ENCODE measurements at places on chromosomes 2 and 18.

- no peak for DNase-seq
Measured at GRCh38 chr2:136766073-136766404, 694 bp downstream of the THSD7B start.

GRCh38 chr18:49071778-49072177, 121.0 kb upstream of the SMAD7 start:
- DNase-seq: no peak

DNA sequence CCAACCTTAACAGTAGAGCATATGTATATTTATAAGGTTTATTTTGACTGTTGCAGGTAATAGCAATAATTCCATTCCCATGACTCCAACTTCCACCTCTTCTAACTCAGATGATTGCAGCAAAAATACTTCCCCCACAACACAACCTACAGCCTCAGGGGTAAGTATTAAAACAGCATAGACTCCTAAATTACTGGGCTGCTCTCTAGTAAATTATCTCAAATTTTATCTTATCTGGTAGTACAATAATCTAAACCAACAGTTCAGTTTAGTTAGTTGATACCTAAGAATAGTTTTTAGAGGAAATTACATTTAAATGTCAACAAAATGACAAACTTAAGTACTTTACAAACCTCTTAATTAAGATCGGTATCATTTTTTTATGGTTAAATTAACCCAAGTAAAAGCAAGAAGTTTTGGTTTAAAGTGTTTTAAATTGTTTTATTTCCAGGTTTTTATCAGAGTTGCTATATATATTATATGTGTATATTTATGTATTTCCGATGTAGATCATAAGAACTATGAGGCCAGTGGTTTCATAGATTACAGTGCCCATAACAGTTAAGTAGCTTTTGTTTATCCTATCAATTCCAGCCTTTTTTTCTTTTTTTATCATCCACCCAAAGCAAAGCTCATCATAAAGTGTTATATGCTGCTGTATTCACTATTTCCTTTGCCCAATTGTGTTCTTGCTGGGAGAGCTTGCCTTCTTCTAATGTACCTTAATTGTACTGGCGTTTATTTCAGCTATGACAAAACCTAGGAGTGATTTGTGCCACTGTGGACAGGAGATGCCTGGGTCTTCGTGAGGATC, 13.7 kb downstream of the GATA6 start:
- DNase-seq: no peak

GRCh38 chr2:1766425-1766824, 22.1 kb upstream of the PXDN start:
- DNase-seq: no peak

DNA sequence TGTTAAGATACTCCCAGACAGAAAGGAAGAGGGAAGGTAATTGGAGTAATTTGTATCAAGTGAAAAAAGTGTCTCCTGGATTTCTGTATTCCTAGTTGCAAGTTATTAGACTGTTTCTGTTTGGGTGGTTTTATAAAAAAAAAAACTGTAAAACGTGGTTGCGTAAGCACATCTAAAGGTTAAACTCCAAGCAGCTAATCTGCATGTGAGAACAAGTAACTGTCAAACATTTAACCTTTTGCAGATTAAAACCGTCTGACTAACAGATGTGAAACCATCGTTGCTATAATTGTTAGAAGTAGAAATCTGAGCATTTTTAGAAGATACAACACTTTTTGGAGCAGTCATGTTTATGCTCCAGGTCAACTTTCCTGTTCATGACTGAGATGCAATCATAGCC, 72.3 kb downstream of the AFF3 start:
- no peak for DNase-seq

- no peak for DNase-seq
Measured at GRCh38 chr18:72119082-72119481, 425.1 kb downstream of the CBLN2 start.

DNA sequence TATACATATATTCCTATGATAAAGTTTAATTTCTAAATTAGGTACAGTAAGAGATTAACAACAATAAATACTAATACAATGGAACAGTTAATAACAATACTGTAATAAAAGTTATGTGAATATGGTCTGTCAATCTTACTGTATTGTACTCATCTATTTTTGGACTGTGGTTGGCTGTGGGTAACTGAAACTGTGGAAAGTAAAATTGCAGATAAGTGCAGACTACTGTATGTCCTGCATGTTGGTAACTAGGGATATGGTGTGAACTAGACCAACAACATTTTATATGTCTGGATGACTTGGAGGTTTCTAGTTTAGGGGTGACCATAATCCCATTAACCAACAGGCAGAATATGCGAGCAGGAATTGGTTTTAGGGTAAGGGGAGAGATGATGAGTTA, 23.3 kb downstream of the PHLPP1 start:
- no peak for DNase-seq

- no peak for DNase-seq
Measured at GRCh38 chr2:182618672-182619079, 97.4 kb upstream of the DNAJC10 start.

GRCh38 chr18:78238404-78239089, 741.1 kb upstream of the SALL3 start:
- DNase-seq: no peak

- DNase-seq: no peak
Measured at GRCh38 chr2:199364153-199364552, 93.6 kb downstream of the SATB2 start.

DNA sequence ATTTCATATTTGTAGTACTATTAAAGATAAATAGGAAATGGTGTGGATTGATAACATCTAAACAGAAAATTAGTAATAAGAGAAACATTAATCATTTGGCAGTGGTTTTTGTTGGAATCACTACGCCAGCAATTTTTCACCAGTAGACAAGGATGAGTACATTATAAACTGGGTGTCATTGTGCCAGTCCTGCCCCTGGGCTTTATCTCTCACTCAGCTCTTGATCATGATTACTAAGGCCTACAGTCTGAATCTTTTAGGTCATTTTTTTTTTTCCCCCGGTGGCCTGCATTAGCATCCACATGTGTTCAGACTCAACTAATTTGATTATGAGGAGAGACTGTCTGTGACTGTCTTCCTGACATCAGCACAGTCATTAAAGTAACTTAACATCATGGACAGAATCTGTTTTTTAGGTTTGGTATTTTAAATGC, 16.2 kb downstream of the GULP1 start:
- no peak for DNase-seq

DNA sequence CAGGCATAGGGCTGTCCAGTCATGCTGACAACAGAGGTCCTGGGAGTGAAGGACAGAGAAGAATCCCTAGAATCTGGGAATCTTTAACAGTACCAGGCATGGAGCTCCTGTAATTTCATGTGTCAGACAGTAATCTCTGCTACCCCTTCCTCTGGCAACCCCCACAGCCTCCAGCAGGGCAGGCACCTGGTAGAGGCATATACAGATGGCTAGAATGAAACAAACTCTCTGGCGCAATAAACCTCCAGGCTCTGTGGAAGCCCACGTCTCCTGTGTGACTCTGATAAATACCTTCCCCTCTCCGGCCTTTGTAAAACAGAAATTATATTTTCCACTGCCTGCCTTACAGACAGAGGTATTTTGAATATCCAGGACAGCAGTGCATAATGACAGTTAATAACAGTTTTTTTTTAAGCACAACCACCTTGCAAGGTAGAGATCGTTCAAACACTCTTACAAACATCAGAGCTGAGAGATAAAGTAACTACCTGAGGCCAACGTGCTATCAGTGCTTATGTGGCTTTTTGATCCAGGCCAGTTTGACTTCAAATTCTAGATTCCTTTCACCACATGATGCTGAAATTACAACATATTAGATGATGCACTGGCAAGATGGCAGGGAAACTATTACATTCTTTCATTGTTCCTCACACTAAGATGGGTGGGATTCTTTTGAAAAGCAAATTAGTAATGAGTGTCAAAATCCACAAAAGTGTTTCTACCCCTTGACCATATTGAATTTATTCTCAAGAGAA, 47.7 kb upstream of the TMEM247 start:
- no peak for DNase-seq

GRCh38 chr2:183881978-183882377, 716.4 kb upstream of the ZNF804A start:
- no peak for DNase-seq

DNA sequence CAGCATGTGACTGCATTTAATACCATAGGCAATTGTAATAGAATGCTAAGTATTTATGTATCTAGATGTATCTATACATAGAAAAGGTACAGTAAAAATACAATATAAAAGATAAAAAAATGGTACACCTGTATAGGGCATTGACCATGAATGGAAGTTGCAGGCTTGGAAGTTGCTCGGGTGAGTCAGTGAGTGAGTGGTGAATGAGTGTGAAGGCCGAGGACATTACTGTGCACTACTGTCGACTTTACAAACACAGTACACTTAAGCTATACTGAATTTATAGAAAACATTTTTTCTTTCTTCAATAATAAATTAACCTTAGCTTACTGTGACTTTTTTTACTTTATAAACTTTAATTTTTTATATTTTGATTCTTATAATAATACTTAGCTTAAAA, 8.9 kb downstream of the DIS3L2 start:
- DNase-seq: no peak

DNA sequence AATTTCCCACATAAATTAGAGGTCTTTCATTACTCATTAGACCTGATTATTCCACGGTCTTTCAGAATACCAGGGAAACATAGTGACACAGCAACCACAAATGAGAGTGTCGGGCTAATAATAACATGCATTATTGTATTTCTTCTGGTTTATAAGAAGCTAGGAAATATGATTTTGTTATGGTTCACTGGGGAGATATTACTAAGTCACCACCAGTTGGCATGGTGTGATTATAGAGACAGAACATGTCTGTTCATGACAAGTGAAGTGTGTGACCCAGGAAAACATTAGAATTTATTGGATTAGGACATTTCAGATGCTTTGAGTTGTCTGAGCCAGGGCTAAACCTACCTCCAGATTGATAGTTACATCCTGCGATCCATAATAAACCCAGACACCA, 494.4 kb downstream of the FBXO15 start:
- DNase-seq: no peak

- DNase-seq: no peak
Measured at GRCh38 chr2:150985741-150986140, 275.9 kb downstream of the RBM43 start.

DNA sequence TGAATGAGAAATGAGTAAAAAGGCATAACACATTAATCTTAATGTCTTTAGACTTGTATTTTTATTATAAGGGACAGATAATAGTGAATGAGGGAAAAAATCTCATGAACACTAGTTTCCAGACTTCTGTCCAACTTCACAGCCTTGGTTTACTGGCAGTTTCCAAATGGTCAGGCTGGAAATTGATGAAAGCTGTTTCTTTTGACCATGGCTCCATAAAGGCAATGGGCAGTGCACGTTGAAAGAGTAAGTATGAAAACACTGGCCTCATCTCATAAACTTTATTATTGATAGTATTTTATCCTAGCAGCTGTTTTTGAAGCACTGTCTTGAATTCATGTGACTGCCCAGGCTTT, 23.1 kb downstream of the BCL2L11 start:
- DNase-seq: no peak

DNA sequence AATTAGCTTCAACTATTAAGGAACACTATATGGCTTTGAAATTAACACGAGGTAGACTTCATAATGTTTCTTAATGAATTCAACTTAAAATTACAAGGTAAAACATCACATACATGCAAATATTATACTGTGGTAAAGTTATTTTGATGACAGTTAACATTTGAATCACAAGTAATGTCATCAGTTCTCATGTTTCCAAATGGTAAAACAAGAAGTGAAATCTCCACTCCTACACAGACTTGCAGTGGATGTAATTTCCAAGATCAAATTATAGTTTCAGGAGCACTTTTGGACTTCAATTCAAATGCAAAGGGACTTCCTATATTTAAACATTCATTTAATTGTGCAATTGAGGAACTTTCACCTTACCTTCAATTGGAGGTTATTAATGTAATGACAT, 39.1 kb downstream of the C18orf54 start:
- DNase-seq: no peak

DNA sequence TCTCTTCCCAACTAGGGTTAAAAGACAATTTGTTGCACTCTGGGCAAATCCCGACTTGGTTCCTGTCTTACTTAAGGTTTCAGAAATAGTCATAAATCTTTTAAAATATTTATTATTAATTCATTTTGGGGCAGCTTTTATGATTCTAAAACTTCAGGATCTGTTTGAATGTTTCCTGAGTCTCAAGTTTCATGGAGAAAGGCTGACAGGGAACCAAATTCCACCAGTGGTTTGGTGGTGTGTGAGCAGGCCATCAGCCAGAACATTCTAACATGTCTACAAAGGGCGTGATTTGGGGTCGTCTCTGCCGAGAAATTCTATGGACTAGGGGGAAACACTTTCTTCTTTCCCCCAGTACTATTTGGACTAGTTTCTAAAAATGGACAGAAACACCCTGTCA, 366.4 kb downstream of the ZNF521 start:
- no peak for DNase-seq

DNA sequence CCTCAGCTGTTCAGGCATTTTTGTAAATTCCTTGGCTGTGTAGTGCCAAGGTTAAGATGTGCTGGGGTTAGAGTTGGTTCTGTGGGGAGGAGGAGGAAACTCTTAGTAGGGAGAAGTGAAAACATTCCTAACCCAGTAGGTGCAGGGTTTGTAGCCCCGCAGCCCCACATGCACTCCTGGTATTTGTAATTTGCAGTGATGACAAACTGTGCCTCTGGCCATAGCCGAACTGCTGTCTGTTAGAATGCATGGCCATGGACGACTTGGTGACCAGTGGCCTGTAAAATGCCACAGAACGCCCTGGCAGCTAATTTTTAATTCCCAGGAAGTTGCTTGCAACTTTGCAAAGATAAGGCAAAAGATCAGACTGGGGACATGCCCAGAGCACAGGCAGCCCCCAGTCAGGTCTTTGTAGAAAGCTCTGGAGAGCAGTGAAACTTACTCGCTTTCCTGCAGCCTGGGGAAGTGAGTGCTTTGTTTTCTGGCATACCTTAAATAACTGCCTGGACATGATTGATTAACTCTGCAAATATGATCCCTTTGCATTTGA, 38.4 kb downstream of the LYPD6B start:
- no peak for DNase-seq

DNA sequence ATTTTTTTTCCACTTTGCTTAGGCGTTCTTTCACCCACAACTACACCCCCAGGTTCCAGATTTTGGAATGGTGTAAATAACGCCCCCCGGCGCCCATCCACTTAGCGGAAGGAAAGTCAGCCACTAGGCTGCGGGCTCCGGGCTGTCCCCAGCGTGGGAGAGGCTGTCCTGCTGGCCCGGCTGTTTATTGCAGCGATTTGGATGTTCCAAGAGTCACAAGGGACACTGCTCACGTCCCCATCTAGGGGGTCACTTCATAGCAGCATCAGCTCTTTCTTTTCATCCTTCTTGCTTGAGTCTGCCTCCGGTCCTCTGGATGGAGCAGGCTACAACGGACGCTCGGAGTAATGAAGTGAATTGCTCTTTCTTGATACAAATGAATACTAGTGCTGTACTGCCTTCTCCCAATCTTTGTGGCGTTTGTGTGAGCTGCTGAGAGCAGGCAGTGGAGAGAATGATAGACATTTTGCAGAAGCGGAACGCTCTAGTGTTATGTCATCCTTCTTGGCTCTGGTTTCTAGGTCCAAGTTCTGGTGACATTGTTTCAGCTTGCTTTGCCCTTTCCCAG, 50.7 kb upstream of the PAIP2B start:
- no peak for DNase-seq

GRCh38 chr2:40201425-40201824, 250.5 kb downstream of the SLC8A1 start:
- no peak for DNase-seq

GRCh38 chr2:38697116-38697840, 31.4 kb downstream of the GALM start:
- DNase-seq: no peak
